Esophagus squamous epithelium (tissue), 5 donors: ENCODE measurements at places on chromosomes 11 and 22. TPM values are rescaled to one million over a fixed set of nuclear protein-coding genes. Genes with fewer than 3 reads are reported as not detected.

OVOL1 gene
- 80.9 TPM for total RNA-seq

CCDC83 gene
- not detected for total RNA-seq

SPECC1L gene
- total RNA-seq: 28.2 TPM

MGAT3 gene
- 0.08 TPM for total RNA-seq

OR51B2 gene
- not detected for total RNA-seq

KDELR3 gene
- 9.6 TPM for total RNA-seq

PTPRCAP gene
- total RNA-seq: 5.9 TPM

KCNJ11 gene
- 1.5 TPM for total RNA-seq

ANO1 gene
- total RNA-seq: 5.1 TPM

KDM4D gene
- total RNA-seq: 0.83 TPM

TTC9C gene
- 19.6 TPM for total RNA-seq

ADAMTS8 gene
- 1.1 TPM for total RNA-seq

KCNA4 gene
- not detected for total RNA-seq

GVQW3 gene
- 0.15 TPM for total RNA-seq

SCUBE2 gene
- 4.9 TPM for total RNA-seq

CYB5R2 gene
- total RNA-seq: 7.6 TPM

BTG4 gene
- not detected for total RNA-seq
